A549 treated with RU486 at 1 μM for 4 hours (cell line): ENCODE measurements at places on chromosomes 7 and 10. TPM values are rescaled to one million over a fixed set of nuclear protein-coding genes. Genes with fewer than 3 reads are reported as not detected.

Gene AKR1C2
- total RNA-seq = 3,122 to 3,719 TPM (median 3,473 TPM) in 5 replicates

Gene ADRB1
- 0.37 to 1.1 TPM (median 0.85 TPM) in 5 replicates for total RNA-seq

Gene ZNF239
- 2.1 to 2.3 TPM (median 2.2 TPM) in 5 replicates for total RNA-seq

Gene CPN1
- 0.18 to 0.43 TPM (median 0.39 TPM) in 5 replicates for total RNA-seq

Gene HMX3
- total RNA-seq = 0.12 TPM in 1 of 5 replicates, not detected in the others

Gene ADAM12
- 4.3 to 5.4 TPM (median 4.9 TPM) in 5 replicates for total RNA-seq

Gene SMARCD3
- 9.3 to 11.4 TPM (median 10.4 TPM) in 5 replicates for total RNA-seq

Gene NPTX2
- total RNA-seq = 0.06 to 0.09 TPM (median 0.07 TPM) in 5 replicates

Gene RBM48
- total RNA-seq = 4.8 to 7.6 TPM (median 6.4 TPM) in 5 replicates

Gene WNT2
- 0.06 to 0.16 TPM in 2 of 5 replicates, not detected in the others for total RNA-seq

Gene STEAP2
- 2.8 to 4.2 TPM (median 3.7 TPM) in 5 replicates for total RNA-seq

Gene SLC18A3
- total RNA-seq = not detected in 5 replicates

Gene GAD2
- total RNA-seq = not detected in 5 replicates

Gene MCM10
- total RNA-seq = 22.7 to 28.8 TPM (median 24.4 TPM) in 5 replicates

Gene CYP2C18
- 0.07 to 0.17 TPM (median 0.16 TPM) in 3 of 5 replicates, not detected in the others for total RNA-seq

Gene FAM25C
- 2.4 to 3.8 TPM (median 2.5 TPM) in 3 of 5 replicates, not detected in the others for total RNA-seq

Gene MRPS17
- 25.3 to 32.2 TPM (median 26.6 TPM) in 5 replicates for total RNA-seq

Gene MRLN
- not detected in 5 replicates for total RNA-seq

Gene ANKIB1
- 15.9 to 20.9 TPM (median 20.0 TPM) in 5 replicates for total RNA-seq

Gene ATOH7
- total RNA-seq = 0.23 to 0.43 TPM (median 0.23 TPM) in 5 replicates

Gene ZNF92
- total RNA-seq = 1.5 to 5.4 TPM (median 5.0 TPM) in 5 replicates

Gene PNLIPRP3
- total RNA-seq = not detected in 5 replicates

Gene CDHR3
- total RNA-seq = 3.8 to 5.6 TPM (median 5.1 TPM) in 5 replicates

Gene TMEM130
- 0.30 to 0.54 TPM (median 0.39 TPM) in 5 replicates for total RNA-seq

Gene DGKI
- total RNA-seq = 0.27 to 0.86 TPM (median 0.55 TPM) in 4 of 5 replicates, not detected in the other

Gene MLXIPL
- total RNA-seq = 0.63 to 1.3 TPM (median 0.90 TPM) in 5 replicates

Gene EBF3
- total RNA-seq = 0.08 to 0.21 TPM (median 0.15 TPM) in 5 replicates

Gene SGPL1
- total RNA-seq = 23.1 to 34.9 TPM (median 27.8 TPM) in 5 replicates

Gene SPAG6
- not detected in 5 replicates for total RNA-seq

Gene CLDN12
- total RNA-seq = 18.2 to 30.1 TPM (median 25.7 TPM) in 5 replicates

Gene RPEL1
- 0.08 TPM in 1 of 5 replicates, not detected in the others for total RNA-seq

Gene THNSL1
- 2.2 to 4.1 TPM (median 3.4 TPM) in 5 replicates for total RNA-seq

Gene ACSL5
- 0.14 to 0.32 TPM (median 0.24 TPM) in 4 of 5 replicates, not detected in the other for total RNA-seq

Gene CFAP46
- 1.1 to 1.8 TPM (median 1.3 TPM) in 5 replicates for total RNA-seq

Gene CFTR
- total RNA-seq = 0.06 to 0.24 TPM in 2 of 5 replicates, not detected in the others

Gene IQUB
- total RNA-seq = 0.03 to 0.10 TPM in 2 of 5 replicates, not detected in the others

Gene PAX2
- total RNA-seq = 0.23 to 0.34 TPM (median 0.33 TPM) in 5 replicates

Gene CNOT4
- total RNA-seq = 10.1 to 11.4 TPM (median 10.8 TPM) in 5 replicates

Gene PILRA
- 3.3 to 6.0 TPM (median 5.8 TPM) in 5 replicates for total RNA-seq

Gene IDI1
- 17.0 to 33.5 TPM (median 27.9 TPM) in 5 replicates for total RNA-seq

Gene OR6B1
- not detected in 5 replicates for total RNA-seq

Gene PRF1
- not detected in 5 replicates for total RNA-seq

Gene CDC14C
- not detected in 5 replicates for total RNA-seq

Gene CUZD1
- total RNA-seq = 1.3 to 1.8 TPM (median 1.6 TPM) in 5 replicates

Gene LIPJ
- not detected in 5 replicates for total RNA-seq

Gene ACTR3C
- not detected in 5 replicates for total RNA-seq

Gene ECHDC3
- 7.1 to 11.3 TPM (median 8.8 TPM) in 5 replicates for total RNA-seq

Gene FGF8
- total RNA-seq = 0.22 TPM in 1 of 5 replicates, not detected in the others
